ENCODE measurements at places on chromosomes 13 and 19.

- DNase-seq = no peak
These were observed 5.1 kb downstream of the BCAM start for GRCh38 chr19:44813841-44814470.

- no peak for DNase-seq
These were observed 22.1 kb upstream of the GGACT start for GRCh38 chr13:100610391-100611347.

DNA sequence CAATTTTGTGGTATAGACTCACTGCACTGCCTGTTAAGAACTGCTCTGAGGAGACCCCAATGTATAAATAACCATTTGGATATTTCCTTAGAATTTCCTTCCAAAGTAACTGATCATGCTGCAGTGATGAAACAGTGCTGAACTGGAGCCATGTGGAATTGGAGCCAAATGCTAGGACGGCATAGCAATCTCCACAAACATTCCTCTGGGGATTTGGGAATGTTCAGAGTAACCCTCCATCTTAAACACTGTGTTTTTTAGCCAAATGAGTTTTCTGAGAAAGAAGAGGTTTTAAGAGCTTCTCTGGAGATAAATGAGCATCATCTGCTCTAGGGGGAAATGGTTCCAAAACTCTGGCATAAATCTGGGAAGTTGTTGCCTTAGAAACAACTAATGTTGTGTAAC is 98.2 kb downstream of the OLFM4 start:
- DNase-seq = no peak

GRCh38 chr19:34502582-34503411 is 21.2 kb downstream of the WTIP start:
- DNase-seq = no peak

DNA sequence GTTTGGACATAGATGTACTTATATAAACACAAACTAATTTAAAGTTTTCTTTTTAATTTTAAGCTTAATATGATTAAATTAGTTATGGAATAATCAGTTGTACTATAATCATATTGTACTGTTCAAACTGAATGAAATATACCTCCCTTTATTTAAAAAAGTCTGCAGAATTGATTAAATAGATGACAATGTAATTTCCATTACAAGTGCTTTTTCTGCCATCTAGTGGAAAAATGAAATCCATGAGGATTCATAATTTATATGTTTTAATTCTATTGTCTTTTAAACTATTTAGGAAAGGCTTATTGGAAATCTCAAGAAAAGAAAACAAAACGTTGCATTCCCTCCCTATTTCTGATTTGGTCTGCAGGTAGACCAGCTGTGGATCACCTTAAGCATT is 30.9 kb downstream of the MZT1 start:
- DNase-seq = peak; percentile 13

DNA sequence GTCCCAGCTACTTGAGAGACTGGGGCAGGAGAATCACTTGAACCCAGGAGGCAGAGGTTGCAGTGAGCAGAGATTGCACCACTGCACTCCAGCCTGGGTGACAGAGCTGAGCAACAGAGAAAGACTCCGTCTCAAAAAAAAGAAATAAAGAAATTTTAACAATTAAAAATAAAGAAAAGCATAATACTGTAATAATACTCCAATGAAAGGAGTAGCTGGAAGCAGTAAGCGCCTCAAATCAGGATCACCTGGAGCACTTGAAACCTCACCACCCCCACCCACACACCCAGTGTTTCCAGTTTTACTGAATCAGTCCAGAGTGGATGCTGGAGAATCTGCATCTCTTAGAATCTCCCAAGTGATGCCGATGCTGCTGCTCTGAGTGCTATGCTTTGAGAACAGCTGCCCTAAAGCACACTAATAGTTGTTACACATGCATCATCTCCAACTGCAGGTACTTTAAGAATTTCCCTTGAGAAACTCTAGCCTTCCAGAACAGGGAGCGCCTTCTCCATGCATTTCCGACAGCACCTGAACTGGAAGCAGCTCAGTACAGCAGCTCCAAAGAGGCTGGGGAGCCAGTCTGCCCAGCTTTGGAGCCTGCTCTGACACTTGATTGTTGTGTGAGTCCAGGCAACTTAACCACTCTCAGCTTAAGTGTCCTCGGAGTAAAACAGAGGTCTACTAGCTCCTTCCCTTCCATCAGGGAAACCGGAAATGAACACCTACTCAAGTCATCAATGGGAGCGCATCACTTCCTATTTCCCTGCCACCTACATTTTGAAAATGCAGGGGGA is 2.9 kb downstream of the ABCC4 start:
- DNase-seq = no peak

DNA sequence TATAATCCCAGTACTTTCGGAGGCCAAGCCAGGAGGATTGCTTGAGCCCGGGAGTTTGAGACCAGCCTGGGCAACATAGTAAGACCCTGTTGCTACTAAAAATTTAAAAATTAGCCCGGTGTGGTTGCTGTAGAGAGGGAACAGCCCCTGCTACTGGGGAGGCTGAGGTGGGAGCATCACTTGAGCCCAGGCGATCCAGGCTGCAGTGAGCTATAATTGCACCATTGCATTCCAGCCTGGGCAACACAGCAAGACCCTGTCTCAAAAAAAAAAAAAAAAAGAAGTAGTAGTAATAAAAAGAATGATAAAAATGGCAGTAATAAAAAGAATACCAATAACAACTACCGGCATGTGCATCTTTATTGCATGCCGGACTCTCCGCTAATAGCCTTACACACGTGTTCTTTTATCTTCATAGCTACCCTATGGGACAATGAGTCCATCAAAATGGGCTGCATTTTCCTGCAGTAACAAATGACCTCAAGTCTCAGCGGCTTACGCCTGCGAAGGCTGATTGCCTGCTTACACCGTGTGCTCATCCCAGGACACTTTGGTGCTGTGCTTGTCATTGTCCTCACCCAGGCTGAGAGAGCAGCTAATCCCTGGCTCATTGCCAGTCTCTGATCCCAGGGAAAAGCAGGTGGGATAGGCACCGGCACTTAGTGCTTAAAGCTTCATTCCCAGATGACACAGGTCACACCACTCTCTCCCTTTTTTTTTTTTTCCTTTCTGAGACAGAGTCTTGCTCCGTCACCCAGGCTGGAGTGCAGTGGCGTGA is 14.4 kb upstream of the SYCN start:
- DNase-seq = no peak

All from NCI-H1092 treated with DMSO at 0.1 percent for 48 hours (cell line).